ENCODE measurements at places on chromosomes 6 and 20. TPM values are rescaled to one million over a fixed set of nuclear protein-coding genes. Genes with fewer than 3 reads are reported as not detected.

The FBXO9 gene
- 25.9 TPM for total RNA-seq

The GGTLC1 gene
- total RNA-seq: not detected

The JPH2 gene
- 1.1 TPM for total RNA-seq

The CENPW gene
- 7.9 TPM for total RNA-seq

The PPP1R11 gene
- total RNA-seq: 8.3 TPM

The CEP85L gene
- 25.6 TPM for total RNA-seq

The TNNC2 gene
- total RNA-seq: 0.15 TPM

The MTFR2 gene
- 0.23 TPM for total RNA-seq

The DLK2 gene
- total RNA-seq: 0.47 TPM

The C6orf58 gene
- not detected for total RNA-seq

The CPNE5 gene
- not detected for total RNA-seq

The GABBR1 gene
- total RNA-seq: 7.3 TPM

The PROKR2 gene
- not detected for total RNA-seq

The IP6K3 gene
- not detected for total RNA-seq

The ANKRD6 gene
- total RNA-seq: 16.5 TPM

The SIRPB2 gene
- total RNA-seq: not detected

The ZHX3 gene
- 10.3 TPM for total RNA-seq

The CD93 gene
- total RNA-seq: 6.0 TPM

The DNAH8 gene
- not detected for total RNA-seq

The CST1 gene
- total RNA-seq: 49.8 TPM

The ANGPT4 gene
- total RNA-seq: not detected

The RAMACL gene
- 1.1 TPM for total RNA-seq

The TTK gene
- total RNA-seq: 0.70 TPM

The MUC22 gene
- not detected for total RNA-seq

The HAO1 gene
- total RNA-seq: not detected

The C20orf202 gene
- total RNA-seq: not detected

The SDHAF4 gene
- 3.3 TPM for total RNA-seq

All from smooth muscle cell of the coronary artery (primary cell).